ENCODE measurements at places on chromosomes 2 and 18.

GRCh38 chr2:46239175-46239846, 57.9 kb upstream of the EPAS1 start:
- no peak for DNase-seq

DNA sequence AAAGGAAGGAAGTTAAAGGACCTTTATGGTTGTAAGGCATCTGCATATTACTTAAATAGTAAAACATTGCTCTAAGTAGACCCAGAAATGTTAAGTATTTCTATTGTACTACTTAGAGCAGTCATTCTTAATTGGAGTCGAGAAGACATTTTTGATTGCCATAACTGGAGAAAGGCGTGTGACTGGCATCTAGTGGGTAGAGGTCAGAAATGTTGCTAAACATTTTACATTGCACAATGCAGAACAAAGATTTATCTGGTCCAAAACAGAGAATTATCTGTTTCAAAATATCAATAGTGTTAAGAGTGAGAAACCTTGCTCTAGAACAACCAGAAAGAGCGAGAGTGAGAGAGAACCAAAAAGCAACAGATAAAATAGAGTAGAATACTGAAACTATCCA, 23.3 kb upstream of the ROCK1 start:
- DNase-seq, result no peak

DNA sequence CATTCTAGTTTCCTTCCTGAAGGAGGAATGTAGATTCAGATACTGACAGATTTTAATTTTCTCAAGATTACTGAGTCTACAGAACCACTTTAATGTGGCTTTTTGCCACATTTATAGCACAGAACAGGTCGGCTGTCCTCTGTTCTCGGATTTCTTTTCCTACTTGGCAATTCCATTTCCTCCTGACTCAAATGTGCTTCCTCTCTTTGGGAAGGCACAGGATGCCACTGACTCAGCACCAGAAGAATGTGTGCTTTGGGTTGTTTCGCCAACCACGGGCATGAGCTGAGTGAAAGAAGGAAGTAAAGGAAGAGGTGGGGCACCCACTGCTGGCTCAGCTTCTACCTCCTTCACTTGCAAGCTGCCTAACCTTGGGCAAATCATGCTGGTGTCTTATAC, 970.6 kb upstream of the ACVR2A start:
- no peak for DNase-seq

DNA sequence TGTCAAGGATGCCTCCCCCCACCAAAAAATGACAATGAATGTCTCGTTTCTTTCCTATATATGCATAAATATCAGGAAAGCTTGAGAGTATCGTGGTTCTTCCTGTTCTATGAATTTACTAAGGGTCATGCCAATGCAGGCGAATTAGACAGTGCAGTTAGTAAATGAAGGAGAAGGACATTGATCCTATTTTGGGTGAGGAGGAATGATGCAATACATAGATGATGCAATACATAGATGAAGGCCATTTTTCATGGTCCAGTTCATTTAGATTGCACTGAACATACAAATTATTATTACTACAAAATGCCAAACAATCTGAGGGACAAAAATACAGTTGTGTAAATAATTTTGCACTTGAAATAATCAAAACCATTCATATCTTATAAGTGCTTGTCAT, 1265.0 kb downstream of the LRP1B start:
- DNase-seq, result no peak

DNA sequence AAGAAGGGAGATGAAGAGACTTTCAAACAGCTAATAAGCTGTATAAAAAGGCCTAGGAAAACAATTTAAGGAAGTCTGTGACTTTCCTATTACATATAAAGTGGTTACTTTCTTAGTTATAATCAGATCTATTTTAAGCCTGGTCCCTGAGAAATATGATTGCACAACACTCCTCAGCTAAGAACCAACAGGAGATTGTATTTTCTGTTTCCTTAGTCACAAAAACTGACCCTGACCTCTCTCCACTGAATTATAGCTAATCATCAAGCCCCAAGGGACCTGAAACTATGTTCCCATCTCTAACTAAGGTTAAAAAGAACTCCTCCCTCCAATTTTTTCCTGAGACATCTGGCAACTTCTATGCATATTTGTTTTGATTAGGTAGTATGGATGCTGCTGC, 106.9 kb downstream of the ROCK1 start:
- DNase-seq, result no peak

GRCh38 chr18:25061395-25061794, 290.6 kb downstream of the ZNF521 start:
- no peak for DNase-seq

GRCh38 chr2:43212216-43212835, 14.1 kb downstream of the ZFP36L2 start:
- DNase-seq, result no peak

- no peak for DNase-seq
Measured at GRCh38 chr2:23843051-23843976, 83.6 kb downstream of the ATAD2B start.

DNA sequence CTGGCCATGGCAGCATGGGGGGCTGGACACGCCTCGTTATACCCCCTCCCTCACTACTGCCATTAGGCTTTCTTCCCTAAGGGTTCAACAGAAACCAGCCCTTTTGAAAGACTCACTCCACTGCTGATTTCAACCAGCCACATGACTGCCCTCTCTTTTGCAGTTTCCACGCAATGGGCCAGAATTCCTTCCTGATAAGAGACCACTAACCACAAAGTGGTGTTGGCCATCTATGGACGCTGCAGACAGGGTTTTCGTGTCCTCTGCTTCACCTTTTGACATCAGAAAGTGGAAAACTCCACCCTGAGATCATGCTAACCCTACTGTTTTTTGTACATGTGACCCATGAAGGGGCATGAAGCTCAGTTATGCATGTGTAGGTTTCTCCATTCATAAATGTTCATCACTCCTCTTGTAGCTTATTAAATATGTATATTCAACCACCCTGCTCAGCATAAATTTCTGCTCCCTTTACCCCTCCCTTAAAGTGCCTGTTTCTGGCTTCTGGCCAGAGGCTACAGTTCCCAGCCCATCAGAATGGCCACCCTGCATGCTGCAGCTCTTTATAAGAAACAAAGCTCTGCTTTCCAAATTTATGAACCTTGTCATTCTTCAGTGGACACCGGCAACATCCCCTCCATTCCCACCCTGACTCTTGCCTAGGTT, 106.6 kb upstream of the MSH6 start:
- DNase-seq, result no peak

DNA sequence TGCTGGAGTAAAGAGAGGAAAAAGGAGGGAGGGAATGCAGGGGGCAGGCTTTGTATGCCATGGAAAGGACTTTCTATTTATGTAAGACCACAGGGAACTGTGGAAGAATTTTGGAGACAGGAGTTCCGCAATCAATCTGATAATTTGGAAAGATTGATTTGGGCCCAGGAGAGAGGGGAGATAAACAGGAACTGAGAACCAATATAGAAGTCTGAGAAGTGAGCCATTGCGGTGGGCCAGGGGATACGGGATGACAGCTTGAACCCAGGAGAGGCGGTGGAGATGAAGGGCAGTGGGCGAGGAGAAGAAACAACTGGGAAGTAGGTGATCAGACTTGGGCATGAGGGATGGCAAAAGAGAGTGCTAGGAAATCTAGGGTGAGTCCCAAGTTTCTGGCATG, 23.7 kb downstream of the RASGRP3 start:
- no peak for DNase-seq

DNA sequence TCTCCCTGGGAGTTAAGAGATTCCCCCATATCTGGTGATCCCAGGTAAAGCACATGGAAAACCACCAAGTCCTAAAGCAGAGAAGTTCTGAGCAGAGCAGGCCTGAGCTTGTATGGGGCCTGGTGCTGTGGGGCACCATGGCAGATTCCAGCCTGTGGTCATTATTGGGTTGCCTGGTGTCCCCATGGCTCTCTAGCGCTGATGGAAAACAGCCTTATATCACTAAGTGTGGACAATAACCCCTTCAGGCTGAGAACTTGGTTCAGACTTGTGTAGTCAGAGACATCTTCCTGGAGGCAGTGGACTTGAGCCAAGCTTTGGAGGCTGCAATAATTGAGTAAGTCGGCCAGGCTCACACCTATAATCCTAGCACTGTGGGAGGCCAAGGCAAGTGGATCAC, 96.8 kb downstream of the MCFD2 start:
- DNase-seq, result no peak

DNA sequence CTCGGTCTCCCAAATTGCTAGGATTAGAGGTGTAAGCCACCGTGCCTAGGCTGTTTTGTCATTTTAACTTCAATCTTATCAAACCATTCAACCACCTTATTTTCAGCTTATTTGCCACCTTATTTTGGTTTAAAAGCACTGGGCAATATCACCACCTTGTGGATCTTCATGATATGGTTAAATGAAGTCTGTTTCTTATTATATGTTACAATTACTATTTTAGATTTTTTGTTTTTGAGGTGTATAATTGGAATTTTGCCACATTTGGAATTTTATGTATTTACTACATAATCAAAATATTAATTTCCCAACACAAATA, 43.8 kb upstream of the SCN9A start:
- DNase-seq, result no peak

- DNase-seq, result peak; percentile 51
Measured at GRCh38 chr2:26607698-26608097, 33.5 kb downstream of the CIB4 start.

GRCh38 chr18:57793302-57793986, 9.7 kb downstream of the ATP8B1 start:
- no peak for DNase-seq

DNA sequence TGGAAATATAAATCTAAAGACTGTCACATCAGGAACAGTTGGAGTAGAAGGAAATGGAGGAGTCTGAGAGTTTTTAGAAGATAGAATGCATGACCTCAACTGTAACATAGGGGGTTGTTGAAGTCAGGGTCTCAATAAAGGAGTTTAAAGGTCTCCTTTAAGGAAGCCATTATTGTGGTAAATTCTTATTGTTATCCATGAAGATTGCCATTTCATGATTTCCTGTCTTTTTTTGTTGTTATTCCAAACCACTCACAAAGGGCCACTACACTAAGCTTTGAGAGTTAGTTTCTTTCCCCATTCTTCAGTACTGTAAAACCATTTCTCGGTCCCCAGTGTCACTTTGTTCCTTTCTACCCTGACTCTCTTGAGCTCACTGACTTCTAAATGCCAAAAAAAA, 134.0 kb downstream of the DTNA start:
- DNase-seq, result no peak

- no peak for DNase-seq
Measured at GRCh38 chr2:150449856-150450255, 37.6 kb downstream of the RND3 start.

DNA sequence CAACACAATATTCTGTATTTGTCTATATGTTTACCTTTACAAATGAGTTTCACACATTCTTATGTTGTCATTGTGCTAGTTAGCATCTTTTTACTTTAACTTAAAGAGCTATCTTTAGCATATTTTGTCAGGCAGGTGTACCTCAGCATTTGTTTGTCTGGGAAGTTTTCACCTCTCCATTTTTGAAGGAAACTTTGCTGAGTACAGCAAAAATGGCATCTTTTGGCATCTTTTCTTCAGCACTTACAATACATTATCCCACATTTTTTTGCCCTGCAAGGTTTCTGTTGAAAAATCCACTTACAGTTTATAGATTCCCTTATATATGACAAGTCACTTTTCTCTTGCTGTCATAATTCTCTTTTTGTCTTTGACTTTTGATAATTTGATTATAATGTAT, 171.3 kb upstream of the XIRP2 start:
- DNase-seq, result no peak

GRCh38 chr2:68857202-68857845, 13.9 kb downstream of the BMP10 start:
- DNase-seq, result no peak

DNA sequence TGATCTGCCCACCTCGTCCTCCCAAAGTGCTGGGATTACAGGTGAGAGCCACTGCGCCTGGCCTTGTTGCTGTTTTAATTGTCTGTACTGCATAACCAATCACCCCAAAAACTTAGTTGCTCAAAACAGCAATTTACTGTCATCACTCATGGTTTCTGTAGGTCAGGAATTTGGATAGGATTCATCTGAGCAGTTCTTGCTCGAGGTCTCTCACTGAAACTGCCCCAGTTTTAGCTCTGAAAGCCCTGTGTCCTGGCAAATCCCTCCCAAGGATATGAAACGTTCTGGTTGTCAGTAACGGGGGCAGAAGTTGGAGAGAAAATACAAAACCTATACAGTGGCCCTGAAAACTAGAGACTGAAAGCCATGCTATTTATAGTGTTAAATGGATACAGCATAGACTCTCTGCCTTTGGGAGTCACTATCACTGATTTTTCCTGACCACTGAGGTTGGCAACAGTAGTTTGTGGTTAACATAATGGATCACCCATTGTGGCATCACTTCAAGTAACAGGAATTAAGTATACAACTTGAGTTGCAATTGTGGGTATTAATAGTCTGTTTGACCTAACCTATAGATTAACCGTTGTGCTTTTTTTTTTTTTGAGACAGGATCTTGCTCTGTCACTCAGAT, 27.2 kb upstream of the ERICH2 start:
- DNase-seq, result no peak

DNA sequence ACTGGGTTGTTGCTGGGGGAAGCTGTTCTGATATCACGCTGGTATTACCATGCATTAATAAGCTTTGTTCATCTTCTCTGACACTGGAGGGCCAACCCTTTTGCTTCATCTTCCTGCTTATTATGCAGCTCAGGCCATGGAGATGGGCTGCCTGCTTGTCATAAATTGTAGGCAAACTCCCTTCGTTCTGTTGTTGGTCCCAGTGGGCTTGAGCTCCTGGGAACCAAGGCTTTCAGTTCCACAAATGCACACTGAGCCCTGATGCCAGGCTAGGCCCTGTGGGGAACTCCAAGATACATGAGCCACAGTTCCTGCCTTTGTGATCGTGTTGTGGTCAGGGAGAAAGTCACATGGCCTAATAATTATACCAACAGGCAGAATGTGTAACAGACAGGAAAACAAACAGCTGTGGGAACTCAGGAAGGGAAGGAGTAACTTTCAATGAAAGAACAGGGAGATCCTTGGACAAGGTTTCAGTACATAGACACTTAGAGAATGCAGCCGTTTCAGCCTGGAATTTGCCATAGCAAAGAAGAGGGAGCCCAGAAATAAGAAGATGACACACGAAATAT, 49.0 kb upstream of the BCL2L11 start:
- no peak for DNase-seq

GRCh38 chr18:13283746-13284145, 65.2 kb downstream of the LDLRAD4 start:
- no peak for DNase-seq

- no peak for DNase-seq
Measured at GRCh38 chr2:140596447-140596846, 1534.4 kb downstream of the LRP1B start.

GRCh38 chr2:107525406-107525805, 301.3 kb upstream of the RGPD4 start:
- no peak for DNase-seq

DNA sequence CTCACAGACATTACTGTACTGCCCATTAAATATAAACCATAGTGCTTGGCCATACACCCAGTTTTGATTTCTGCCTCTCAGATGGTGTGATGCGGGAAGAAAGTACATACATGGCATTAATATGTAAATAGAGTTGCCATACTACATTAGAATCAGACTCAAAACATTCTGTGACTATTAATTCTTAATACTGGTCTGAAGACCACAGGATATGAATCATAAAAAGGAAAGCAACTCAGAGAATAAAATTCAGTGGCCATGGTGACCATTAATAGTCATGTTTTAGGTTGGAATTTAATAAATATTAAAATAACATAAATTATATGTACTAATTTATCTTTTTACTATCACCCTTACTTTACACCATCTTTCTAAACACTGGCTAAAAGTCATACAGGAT, 33.0 kb upstream of the WDR75 start:
- DNase-seq, result no peak

Data from activated CD8-positive, alpha-beta memory T cell treated with anti-CD3 and anti-CD28 coated beads for 24 hours (primary cell).